AG04450 (cell line): ENCODE measurements at places on chromosomes 3 and 15. TPM values are rescaled to one million over a fixed set of nuclear protein-coding genes. Genes with fewer than 3 reads are reported as not detected.

GRCh38 chr3:69805491-69805890 lies 66.2 kb downstream of the MITF start:
- DNase-seq = no peak

DNA sequence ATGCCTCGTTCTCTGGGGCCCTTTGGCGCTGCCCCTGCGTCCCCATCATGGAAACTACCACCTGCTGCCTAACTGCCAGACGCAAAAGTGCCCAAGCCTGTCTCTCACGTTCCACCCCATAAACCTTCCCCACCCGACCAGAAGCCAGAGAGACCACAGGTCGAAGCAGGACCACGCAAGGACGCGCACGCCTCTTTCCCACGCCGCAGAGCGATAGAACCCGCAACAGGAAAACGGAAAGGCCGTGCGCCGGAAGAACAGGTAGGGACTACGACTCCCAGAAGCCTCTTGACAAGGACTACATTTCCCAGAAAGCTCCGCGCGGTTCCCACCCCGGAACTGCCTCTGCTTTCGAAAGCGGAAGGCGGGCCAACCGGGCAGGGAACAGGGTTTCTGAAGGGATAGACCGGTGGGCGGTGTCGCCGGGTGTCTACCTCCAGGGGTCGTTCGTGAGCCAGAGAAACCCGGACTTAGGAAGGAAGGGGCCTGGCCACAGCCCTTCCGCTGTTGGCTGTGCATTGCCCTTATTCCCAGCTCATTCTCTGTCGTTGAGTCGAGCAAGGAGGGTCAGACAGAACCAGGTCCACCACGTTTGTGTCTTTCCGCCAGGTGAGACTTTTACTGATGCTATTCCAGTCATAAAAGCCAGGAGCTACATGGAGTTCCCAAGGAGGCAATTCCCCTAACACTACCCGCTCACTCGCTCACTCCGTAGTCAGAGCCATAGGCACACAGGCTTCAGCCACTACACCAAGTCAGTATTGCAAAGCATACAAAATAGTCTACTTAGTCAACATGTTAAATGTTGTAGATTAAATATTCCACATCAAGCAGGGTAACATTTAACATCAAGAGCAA lies 56.6 kb upstream of the ZBTB38 start:
- DNase-seq = peak; percentile 95

DNA sequence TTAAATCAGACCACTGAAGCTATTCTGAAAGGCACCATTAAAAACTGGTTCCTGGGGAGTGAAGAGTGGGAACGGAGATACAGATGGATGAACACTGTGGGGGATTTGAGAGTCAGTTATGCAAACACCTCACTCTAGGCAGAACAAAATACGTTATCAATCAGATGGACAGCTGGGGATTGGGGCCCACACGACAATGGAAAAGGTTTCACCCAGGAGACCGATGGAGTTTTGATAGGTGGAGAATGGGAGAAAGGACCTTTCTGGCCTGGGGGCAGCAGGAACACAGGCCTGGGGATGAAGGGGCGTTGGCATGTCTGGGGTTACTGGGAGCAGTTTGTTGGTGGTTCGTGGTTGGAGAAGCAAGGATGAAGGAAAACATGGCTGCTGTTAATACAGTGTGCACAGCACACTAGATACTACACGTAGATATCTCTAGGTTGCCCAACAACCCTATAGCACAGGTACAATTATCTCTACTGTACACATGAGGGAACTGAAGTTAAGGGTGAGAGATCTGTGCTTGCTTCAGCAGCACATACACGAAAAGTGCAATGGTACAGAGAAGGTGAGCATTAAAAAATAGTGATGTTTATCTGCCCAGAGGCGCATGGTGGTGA lies 16.5 kb downstream of the ST6GAL1 start:
- DNase-seq = no peak

DNA sequence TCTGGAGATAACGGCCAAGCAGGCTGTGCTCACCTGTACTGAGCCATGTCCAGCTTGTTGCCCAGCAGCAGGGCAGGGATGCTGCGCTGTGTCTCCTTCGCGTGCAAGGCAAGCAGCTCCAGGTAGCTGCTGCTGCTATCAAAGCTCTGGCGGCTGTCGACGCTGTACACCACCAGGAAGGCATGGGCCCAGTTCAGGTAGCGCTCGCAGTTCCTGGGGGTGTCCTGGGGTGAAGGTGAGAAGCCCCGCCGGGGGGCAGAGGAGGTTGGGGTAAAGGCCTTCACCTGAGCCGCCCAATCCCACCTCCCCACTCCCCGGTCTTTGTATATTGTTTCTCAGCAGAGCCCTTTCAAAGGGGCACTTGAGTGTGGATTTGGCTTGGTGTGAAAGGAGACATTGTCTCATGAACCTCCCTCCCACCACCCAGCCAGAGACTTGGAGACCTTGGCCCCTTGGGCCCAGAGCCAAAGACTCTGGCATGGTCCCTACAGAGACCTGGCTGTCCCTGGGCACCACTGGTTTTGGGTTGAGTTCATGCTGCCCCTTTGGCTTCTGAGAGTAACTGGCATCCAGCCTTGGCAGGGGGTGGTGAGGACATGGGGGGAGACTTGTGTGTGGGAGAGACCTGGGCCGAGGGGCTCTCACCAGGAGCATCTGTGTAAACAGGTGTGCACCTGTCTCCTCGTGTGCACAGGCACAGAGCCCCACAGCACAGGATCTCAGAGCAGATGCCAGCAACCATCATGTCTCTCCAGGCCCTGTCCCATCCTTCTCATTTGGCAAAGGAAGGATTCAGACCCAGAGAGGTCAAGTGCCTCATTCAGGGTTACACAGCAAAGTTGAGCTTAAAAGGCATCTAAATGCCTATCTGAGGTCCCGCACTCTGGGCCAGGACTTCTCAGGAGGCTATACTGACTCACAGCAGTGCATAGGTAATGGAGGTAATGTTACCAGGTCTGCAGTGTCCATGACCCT lies 9.1 kb downstream of the RASL12 start:
- DNase-seq = no peak

GRCh38 chr15:29687939-29688505 lies 134.2 kb downstream of the TJP1 start:
- DNase-seq = no peak

DNA sequence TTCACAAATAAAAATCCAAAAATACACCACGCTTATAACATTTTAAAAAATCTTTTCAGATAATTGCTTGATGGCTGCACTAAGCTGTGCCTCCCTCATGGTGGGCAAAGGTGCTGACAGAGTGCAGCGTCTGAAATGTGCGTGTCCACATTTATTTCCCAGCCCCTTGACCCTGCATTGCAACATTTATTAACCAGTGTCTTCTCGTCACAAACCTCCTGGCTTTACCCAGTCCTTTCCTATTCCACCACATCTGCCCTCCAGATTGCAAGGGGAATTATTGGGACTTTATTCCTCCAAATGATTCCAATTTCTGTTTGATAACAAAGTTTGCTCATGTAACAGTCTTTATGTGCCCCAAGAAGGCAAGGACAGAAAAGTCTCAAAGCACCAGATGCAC lies 5.5 kb downstream of the RASGRP1 start:
- no peak for DNase-seq

GRCh38 chr15:42628761-42629160 lies 53.4 kb downstream of the STARD9 start:
- DNase-seq = no peak

- no peak for DNase-seq
These were observed 89.4 kb upstream of the SOX2 start for GRCh38 chr3:181622365-181622764.

DNA sequence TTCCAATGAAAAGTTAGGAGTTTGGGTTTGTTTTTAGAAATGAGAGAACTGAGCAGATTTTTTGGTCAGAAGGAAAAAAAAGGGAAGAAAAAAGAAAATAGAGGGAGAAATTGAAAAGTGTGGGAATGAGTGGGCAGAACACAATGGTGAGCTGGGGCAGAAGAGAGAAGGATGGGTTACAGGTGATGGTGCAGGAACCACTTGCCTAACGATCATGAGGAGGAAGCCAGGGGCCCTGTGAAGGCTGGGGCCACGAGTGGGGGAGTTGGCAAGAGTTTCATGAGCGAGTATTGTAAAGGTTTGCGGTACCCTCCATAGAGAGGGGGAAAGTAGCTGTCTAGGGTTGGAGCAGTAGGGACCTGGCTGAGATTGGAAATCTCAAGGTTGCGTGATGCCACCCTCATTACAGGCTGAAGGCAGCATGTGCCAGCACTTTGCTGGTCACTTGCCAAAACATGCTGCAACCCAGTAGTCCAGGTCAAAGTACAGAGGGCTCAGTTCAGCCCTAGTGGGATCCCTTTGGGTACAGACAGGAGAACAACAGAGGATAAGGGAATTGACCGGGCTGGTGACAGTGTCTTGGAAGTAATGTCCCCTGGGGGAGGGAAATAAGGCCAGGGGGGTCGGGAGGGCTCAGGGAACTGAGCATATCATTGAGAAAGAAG lies 6.6 kb downstream of the IVD start:
- DNase-seq = no peak

GRCh38 chr3:179108086-179108485 lies 36.5 kb upstream of the ZMAT3 start:
- DNase-seq = peak; percentile 30

DNA sequence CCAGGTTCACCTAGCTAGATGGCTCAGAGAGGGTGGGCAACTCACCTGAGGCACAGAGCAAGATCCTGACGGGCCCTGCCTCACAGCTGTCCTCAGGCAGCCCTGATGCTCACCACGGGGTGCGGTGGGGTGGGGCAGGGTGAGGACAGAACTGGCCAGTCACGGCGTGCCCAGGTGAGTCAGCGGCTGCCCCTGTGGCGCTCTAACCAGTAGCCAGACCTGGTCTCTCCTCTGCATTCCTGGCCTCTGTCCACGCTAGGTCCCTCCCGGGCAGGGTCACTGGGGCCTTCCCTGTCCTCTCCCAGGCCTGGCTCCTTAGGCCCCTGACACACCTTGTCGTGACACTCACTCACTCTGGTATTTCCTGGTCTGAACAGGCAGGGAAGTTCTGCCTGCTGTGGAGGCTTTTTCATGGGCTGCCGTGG lies 901 bp downstream of the ALS2CL start:
- no peak for DNase-seq

GRCh38 chr15:46773016-46773415 lies 944.3 kb upstream of the SEMA6D start:
- DNase-seq = no peak

- DNase-seq = no peak
These were observed 237.5 kb upstream of the ROPN1 start for GRCh38 chr3:124229420-124229819.

GRCh38 chr3:195821403-195822130 lies 9.8 kb upstream of the MUC4 start:
- DNase-seq = no peak

Gene ROPN1B
- not detected in 2 replicates for polyA plus RNA-seq

Gene LRTM1
- polyA plus RNA-seq = not detected in 2 replicates

Gene GPX1
- 434 and 693 TPM in 2 replicates for polyA plus RNA-seq

Gene MUC20
- polyA plus RNA-seq = 0.19 TPM in 2 replicates
